ENCODE measurements at places on chromosomes 12 and 14.
A peak's percentile ranks its signal among the peaks of the same experiment; 100 is the strongest.

- ATAC-seq = no peak
Measured at GRCh38 chr12:59067083-59067482, 146.8 kb upstream of the LRIG3 start.

DNA sequence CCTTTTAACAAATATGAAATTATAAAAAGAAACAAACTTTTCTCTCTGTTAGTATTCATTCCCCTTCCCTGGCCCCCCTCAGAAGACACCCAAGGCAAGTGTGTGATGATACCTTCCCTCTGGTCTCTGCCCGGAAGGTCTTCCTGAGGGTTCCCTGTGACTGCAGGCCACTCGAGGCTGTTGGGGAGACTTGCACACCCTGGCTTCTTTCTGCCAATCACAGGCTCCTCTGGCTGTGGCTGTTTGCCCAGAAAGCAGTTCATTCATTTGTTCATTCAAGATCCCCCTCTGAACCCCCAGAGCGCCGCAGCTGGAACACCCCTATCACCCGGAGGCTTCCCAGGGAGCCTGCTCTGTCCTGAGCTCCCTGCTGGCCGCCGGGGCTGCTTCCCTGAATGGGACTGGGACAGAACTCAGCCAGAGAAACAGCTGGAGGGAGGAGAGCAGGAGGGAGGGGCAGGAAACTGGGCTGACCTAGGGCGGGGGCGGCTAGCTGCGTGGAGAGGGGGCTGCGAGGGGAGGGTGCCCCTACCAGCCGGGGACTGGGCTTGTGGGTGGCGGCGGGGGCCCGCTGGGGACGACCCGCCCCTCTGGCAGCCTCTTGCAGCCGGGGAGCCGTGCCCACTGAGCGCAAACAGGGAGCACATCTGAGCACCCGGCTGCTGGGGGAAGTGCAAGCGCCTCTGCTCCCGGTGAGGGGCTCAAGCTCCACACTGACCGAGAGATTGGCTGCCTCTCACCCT lies at the start of gene CMKLR1:
TSS of gene CMKLR1 (minus strand) at position 397 of the 743 bp plus-strand sequence. CDS start 45,720 bp downstream, outside the sequence.
- ATAC-seq = peak; percentile 74

- ATAC-seq = no peak
Measured at GRCh38 chr14:66568220-66568619, 60.3 kb downstream of the GPHN start.

GRCh38 chr14:68463705-68464374 lies 329.0 kb downstream of the ZFP36L1 start:
- ATAC-seq = no peak

- ATAC-seq = no peak
Measured at GRCh38 chr14:104882325-104882973, 17.4 kb downstream of the CEP170B start.

- no peak for ATAC-seq
Measured at GRCh38 chr12:108905725-108906124, 25.8 kb downstream of the DAO start.

DNA sequence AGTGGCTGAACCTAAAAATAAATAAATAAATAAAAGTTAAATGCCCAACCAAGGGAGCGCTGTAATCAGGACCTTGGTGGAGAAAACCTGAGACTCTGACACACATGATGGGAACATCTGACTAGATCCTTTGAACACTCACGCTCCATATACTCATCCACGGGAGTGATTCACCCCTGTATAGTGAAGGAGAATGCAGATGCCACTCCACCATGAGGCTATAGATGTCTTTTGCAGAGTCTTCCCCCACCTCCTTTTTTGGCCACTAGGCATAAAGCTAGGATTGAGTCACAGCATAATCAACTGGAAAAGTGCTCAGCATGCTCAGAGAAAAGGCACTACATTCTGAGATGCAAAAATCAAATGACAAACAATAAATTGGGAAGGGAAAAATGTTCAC lies 19.0 kb downstream of the ADAM20 start:
- ATAC-seq = no peak

DNA sequence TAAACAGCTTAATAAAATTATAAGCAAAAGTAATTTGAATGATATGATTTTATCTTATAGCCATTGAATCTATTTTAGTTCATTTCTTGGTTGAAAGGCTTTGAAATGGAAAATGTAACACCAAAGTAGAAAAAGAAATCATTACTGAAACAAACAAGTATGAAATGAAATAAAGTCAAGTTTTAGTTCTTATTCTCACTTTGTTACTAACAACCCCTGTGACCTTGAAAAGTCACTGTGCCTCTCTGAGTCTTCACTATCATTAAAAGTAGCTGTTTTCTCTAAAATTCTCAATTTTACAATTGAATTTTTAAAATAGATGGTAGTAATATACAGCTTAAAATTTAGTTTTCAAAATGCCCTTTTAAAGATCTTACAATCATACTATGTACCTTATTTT lies 32.4 kb upstream of the SLC17A8 start:
- ATAC-seq = no peak

- no peak for ATAC-seq
Measured at GRCh38 chr12:89753997-89754396, 45.4 kb upstream of the ATP2B1 start.

DNA sequence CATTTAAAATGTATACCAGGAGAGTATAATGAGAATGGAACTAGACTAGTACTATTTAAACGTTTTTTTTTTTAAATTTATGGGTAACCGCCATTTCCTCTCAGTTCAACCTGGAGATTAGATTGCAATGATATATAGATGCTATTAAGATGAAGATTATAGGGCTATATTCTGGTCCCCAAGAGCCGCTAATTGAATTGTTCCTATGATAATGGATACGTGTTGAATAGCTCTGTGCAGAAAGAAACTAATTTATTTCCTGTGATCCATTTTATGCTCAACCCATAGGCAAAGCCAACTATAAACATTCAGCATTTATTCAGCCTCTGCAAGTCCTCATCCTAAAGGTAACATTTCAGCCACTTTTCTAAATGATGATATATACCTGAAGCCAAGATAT lies 1595.1 kb upstream of the SEL1L start:
- no peak for ATAC-seq

GRCh38 chr12:109447482-109447881 lies 29.6 kb downstream of the KCTD10 start:
- no peak for ATAC-seq

DNA sequence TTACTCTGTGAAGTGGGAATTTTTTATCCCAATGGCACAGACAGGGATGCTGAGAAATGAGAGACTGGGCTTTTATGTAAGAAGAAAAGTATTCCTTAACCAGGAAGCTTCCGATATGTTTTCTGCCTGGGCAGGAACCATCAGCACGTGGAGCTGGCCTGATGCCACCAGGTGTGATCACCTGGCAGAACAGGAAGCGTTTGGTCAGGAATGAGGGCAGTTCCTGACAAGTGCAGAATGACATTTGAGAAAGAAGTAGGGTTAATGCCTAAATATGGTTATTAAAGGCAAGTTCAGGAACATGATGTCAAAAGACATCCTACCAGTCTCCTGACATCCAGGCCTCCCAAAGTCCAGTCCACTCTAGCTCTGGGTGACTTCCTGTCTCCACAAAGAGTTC lies 210.3 kb downstream of the NUAK1 start:
- ATAC-seq = no peak

DNA sequence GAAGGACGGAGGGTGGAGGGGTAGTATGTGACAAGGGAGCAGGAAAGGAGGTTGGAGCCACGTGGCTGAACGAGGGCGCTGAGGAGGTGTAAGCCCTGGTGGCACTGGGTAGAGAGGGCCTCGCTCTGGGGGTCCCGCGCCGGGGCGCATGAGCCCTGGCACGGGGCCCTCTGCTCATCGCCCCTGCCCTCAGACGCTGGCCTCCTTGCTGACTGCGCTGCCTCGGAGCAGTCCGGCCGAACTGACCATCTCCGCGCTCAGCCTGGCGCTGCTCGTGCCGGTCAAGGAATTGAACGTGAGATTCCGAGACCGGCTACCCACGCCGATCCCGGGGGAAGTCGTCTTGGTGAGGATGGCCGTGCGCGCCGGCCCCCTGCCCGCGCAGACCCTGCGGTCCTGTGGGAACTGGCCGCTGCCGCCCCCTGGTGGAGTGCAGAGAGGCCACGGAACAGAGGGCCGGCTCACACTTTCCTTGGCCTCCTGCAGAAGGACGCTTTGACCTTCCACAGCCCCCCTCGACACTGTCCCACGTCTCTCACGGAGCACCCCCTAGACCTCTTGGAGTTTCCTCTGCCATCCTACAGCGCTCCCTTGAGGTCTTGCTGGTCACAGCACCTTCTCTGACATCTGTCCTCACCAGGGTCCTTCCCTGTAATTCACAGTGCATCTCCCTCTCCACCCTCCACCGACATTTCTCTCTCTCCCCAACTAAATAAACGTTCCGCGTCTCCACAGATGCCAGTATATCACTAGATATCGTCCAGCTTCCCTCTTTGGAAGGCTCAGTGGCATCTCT lies 10.5 kb downstream of the ARHGEF25 start:
- ATAC-seq = peak; percentile 73

DNA sequence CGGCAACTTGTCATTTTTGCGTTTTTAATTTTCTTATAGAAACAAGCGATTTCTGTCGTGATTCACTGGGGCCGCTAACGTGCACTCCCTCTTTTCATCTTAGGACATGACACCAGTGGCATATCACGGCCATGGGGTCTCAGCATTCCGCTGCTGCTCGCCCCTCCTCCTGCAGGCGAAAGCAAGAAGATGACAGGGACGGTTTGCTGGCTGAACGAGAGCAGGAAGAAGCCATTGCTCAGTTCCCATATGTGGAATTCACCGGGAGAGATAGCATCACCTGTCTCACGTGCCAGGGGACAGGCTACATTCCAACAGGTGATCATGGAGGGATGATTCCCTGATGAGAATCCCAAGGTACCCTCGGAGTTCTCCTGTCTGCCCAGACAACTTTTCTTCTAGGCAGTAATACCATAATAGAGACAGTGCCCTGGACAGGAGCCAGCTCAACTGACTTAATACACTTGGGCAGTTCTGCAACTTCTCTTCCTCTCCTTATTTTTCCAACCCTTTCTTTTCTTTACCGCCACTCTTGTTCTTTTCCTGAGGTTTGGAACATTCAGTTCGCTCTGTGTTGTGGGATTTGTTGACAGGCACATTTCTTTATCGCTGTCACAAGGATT lies 821 bp downstream of the TMEM106C start:
- no peak for ATAC-seq

- ATAC-seq = no peak
Measured at GRCh38 chr14:103925316-103925715, 2.9 kb upstream of the TDRD9 start.

GRCh38 chr12:75323663-75324062 lies 6.5 kb downstream of the CAPS2 start:
- ATAC-seq = no peak

DNA sequence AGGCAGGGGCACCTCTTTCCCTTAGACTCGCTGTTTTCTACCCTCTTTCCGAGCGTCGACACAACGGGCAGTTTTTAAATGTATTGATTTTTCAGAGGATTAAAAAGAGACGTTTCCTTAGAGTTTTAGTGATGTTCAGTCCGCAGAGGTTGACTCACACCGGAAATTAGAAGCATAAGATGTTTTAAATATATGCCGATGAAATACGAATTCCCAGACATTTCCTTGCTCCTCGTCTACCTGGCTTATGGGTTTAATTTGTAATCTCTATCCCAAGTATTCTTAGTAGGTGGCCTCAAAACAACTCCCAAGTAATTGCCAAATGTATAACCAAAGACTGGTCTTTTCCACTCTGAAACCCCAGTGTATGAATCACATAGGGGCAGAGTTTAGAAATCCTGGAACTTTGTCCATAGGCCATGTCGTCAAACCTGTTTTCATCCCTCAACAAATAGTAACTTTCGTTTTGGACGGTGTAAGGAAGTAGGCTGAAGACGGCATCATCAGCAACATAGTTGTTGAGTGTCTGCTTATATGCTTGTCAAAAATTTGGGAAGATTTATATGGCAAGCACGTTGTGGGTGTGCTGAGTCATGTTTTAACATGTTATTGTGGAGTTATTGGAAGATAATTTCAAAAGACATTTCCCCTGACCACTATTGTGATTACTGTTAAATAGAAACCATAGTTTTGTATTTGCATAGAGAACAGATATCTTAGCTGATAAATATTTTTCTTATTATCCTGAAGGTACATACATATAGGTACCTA lies 824 bp downstream of the TBK1 start:
- ATAC-seq = peak; percentile 45

- no peak for ATAC-seq
Measured at GRCh38 chr12:77179515-77179914, 114.1 kb upstream of the E2F7 start.

DNA sequence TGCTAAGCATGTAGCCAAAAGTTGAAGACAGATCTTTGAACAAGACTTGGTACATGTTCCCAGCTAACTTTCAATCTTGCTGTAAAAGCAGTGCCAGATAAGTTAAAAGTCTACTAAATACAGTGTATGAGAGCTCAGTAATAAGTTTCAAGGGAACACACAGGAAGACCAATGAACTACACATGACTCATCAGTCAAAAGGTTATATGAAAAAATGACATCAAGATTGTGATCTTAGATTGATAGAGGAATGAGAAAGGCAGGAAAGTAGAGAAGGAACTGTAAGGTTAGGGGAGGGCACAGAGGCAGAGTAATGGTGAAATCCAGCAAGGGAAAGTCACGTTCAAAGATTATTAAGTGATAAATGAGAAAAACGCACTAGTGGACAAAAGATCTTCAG lies 249.9 kb upstream of the FLRT2 start:
- ATAC-seq = no peak

DNA sequence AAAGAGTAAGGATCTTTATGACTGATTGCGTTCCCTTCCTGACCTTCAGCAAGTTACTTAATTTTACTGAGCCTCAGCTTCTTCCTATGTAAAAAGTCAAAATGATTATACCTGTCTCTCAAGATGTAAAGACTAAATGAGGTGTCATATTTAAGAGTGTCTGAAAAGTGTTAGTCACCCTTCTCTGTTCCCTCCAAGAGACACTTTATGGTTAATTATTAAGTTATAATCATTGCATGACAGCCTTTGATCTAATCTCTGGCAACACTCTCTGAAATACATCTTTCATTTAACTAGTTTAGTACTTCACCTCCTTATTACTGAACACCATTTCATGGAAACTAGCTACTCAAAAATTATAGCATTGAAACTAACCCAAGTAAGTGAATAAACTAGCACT lies 54.8 kb downstream of the BMAL2 start:
- ATAC-seq = no peak

GRCh38 chr14:105851716-105852377 lies 325.5 kb downstream of the TMEM121 start:
- ATAC-seq = no peak

- no peak for ATAC-seq
Measured at GRCh38 chr14:88955455-88955854, 131.0 kb downstream of the TTC8 start.

DNA sequence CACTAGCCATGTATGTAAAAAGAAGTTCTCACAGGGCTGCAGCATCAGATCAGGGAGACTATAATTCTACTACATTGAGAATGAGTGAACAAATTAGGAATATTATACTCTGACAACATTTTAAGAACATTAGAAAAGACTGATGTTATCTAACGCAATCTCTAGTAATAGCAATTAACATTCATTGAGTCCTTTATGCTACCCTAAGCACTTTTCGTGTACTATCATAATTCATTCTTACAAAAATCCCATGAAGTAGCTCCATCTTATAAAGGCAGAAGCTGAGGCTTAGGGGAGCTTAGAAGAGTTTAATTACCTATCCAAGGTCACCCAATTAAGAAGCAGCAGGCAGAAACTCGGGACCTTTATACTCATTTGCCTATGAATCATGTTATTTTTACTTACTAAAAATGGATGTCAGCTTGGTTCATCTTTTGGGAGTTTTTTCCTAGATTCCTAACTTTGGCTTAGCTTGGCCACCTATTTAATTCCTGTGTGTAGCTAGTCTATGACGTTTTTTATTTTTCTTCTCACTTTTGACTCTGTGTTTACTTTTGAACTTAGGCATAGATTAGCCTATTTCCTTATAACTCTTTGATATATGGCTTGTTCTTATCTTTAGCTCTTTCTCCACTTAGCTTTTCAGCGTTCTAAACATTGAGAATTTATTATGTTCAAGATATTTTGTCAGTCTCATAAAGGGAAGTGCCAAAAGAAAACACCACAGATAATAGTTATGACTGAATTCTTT lies 333.5 kb upstream of the DCN start:
- no peak for ATAC-seq
